ENCODE measurements at places on chromosomes 7 and 10. TPM values are rescaled to one million over a fixed set of nuclear protein-coding genes. Genes with fewer than 3 reads are reported as not detected.

The FKBP14 gene
- 2.4 TPM for total RNA-seq

The TACR2 gene
- 0.29 TPM for total RNA-seq

The ZP3 gene
- total RNA-seq: 11.7 TPM

The C10orf62 gene
- total RNA-seq: not detected

The ADAM12 gene
- total RNA-seq: 1.6 TPM

The PRKCQ gene
- not detected for total RNA-seq

The SMNDC1 gene
- 8.0 TPM for total RNA-seq

The TMEM225B gene
- total RNA-seq: 1.7 TPM

The ZPBP gene
- total RNA-seq: 0.23 TPM

DNA sequence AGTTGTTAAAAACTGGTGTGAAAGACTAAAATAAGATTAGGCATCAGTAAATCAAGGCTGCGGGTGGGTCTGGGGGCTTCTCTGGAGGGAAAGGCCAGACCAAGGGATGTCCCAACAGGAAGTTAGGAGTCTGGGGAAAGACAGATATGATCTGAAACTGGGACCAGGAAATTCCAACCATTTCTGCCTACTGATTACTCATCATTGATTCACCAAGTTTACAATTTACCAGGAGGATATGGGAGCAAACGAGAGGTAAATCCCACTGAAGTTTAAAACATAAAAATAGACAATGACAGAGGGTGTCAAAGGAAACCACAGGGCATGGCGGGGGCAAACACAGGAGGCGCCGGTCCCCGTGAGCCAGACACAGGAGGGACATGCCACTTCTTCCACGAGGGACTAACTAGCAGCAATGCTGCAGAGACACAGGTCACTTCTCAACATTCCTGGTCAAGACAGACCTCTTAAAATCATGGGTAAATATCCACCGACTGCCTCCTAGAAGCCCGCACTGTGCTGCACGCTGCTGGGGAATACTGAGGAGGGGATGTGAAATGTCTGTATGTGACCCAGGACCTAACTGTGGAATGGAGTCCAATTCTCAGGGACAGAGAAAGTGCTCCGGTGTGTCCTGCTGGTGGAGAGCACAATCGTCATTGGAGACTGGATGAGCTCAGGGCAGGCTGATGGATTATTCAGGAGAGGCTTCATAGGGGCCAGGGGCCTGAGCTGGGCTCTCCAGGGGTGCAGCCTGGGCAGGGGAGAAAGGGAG, 153.4 kb upstream of the KLF14 start:
- no peak for DNase-seq

DNA sequence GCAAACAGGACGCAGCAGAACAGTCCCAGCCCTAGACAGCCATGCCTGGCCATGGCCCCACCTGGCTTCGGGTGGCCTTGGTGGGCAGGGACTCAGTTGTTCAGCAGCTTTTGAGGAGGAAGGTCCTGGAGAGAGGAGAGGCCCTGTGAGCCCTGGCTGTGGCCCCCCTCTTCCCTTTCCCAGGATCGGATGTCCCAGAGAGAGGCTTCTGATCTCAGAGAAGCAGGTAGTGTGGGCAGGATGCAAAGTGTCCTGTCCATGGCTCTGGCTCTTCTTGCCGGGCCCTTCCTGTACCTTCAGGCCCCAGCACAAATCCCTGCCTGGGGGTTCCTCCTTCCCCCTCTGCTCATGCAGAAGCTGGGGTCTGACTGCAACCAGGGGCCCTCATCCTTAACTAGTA, 1.6 kb downstream of the PRRT4 start:
- DNase-seq: no peak

DNA sequence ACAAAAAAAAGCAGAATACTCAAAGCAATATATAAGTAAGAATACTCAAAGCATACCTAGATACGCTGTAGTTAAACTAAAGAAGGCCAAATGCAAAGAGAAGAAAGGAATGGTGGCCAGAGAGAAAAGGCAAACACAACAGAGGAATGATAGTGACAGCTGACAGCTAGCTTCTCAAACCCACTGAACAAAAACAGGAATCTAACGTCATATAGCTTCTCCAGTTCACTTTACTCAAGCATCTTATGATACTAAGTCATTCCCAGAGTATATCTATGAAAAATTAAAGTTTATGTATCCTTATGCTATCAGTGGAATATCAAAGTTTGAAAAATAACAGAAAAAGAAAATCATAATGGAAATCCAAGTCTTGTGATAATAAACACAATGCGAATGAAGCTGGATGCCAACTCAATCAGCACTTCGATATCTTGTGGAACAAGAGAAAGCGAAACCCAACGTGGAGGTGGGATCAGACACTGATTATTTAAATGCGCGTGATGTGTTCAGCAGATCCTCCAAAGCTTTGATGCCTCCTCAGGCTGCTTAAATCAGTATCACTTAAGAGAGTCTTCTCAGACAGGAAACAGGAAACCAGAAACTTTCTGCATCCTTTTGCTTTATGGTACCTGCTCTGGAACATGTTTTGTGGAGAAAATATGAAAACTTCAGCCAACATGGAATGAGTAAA, 102.8 kb downstream of the PIP4K2A start:
- DNase-seq: no peak

DNA sequence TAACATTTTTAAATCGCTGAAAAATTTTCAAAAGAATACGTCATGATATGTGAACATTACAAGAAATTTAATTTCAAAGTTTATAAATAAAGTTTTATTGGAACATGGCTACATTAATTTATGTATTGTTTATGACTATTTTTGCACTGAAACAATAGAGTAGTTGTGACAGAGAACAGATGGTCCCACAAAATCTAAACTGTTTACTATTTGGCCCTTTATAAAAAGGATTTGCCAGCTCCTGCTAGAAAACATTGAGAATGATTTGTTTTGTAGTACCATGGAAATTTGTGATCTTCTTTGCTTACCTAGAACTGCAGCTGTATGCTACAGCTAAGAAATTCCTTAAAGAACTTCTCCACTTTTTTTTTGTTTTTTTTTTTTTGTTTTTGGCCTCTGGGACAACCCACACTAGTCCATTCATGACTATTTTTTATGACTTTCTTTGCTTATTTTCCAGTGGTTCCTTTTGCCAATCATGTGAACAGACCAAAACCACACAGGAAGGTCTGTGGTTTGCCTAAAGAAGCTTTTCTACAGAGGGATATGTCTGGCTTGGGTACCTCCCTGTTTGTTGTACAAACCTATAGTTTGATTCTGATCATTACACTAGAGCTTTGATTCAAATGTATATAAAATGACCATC, 55.7 kb downstream of the ST7 start:
- DNase-seq: no peak

DNA sequence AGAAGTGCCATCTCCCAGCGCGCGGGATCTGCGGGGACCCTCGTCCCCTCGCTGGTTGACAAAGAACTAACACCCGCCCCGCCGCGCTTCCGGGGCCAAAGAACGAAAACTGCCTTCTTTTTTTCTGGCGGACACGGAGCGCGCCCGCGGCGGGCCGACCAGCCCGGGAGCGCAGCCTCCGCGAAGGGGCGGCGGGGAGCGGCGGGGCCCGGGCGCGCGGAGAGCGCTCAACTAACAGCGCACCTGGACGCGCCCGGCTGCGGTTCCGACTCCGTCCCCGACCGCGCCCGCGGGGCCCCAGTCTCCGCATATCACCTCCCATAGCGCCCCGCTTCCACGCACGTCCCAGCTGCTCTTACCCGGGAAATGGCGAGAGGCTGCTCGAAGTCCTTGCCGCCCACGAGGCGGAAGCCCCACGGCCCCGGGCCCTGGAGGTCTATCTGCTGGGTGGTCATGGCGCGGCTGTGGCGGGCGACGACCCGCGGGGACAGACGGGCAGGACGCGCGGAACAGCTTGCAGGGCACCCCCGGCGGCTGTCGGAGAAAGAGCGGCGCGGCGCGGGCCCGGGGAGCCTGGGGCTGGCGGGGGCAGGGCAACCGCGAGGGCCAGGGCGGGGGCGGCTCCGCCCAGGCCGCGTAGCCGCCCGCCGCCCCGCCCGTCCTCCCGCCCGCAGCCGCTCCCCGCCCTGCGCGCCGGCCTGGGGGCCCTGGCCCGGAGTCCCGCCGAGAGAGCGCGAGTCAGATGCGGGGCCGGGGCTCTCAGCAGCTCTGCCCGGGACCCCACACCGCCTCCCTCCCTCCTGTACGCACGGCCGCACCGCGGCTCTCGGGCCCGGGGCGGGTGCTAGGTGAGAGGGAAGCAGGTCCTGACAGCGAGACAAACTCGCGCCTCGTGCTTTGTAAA, at the start of gene PDLIM1:
Gene PDLIM1, minus strand, starts transcription at position 543 of the 904 bp plus-strand sequence. Its CDS starts 88 bp downstream, at position 455.
- DNase-seq: peak; percentile 95

DNA sequence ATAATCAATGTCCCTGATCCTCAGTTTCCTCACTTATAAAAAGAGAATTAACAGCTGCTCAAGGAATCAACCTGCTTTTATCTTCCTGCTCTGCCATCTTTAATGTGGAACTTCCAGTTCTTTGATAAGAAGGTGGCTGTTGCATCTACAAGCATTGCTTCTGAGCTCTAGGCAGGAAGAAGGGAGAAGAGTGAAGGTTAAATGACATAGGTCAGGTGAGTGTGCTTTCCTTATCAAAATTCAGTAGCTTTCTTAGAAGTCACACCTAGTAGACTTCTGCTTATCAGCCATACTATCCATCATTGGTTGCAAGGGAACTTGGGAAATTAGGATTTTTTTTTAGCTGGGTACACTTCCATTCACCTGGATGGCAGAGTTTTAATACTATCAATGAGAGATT, 24.0 kb upstream of the KIF20B start:
- no peak for DNase-seq

DNA sequence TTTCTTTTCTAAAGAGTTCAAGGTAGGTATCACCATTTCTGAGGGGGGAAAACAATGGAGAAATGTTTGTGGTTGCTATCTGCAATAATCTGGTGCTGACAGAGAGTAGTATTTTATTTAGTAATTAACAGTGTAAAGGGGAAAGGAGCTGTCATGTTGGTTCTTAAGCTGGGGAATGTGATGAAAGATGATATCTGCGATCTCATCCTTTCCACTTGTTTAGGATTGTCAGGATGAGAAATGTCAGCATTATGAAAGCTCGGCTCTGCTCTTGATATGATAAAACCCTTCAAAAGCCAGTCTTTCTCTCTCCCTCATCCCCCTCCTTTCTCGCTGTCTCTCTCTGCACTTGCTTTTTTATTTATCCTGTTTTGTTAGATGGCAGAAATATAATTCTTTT, 106.1 kb downstream of the POU6F2 start:
- DNase-seq: no peak

DNA sequence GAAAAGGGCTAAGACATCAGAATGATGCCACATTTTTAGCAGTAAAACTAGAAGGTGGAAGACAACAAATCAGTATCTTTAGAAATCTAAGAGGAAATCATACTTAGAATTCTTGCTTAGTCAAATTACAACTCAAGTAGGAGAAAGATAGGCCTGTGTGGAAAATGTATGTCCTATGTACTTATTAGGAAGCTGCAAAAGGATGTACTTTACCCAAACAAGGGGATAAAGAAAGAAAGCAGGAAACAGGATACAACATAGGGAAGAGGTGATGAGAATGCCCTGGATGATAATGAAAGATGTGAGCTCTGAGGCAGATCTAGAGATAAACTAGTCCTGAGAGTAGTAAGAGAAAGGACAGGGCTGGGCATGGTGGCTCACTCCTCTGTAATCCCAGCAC, 54.9 kb downstream of the RNLS start:
- DNase-seq: no peak

- DNase-seq: no peak
Observed at GRCh38 chr10:36489611-36490228, 635.7 kb upstream of the ANKRD30A start.

DNA sequence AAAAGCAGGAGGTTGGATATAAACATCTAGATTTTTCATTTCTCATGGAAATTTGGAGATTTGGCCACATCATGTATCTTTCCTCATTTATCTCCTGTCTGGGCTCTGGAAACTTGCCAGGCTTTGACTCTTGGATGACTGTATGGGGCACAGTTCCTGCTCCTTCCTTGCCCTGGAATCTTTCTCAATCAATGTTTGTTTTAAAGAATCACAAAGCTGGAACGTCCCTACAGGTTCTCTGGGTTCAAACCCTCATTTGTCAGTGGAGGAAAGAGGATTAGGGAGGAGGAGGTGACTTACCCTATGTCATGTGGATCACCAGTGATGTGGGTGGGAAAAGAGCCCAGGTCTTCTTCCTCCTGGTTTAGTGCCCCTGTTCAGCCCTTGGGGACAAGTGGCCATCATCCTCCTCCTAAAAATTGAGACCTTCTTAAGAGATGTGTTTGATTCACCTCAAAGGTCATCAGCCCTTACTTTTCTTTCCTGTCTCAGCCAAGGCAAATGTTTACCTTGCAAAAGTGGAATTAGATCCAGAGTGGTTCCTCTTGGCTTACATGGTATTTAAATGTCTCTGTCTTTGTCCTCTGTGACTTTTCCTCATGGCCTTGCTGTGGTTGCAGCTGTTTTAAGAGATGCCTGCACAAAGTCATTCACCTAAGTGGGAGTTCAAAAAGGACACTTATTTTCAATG, 38.8 kb upstream of the PDZD8 start:
- peak; percentile 26 for DNase-seq

Measured in lower leg skin (tissue), 4 donors.